ENCODE measurements at places on chromosomes 5 and 9.

GRCh38 chr9:135907006-135907430, 328 bp downstream of the CAMSAP1 start:
- DNase-seq: peak; percentile 59

DNA sequence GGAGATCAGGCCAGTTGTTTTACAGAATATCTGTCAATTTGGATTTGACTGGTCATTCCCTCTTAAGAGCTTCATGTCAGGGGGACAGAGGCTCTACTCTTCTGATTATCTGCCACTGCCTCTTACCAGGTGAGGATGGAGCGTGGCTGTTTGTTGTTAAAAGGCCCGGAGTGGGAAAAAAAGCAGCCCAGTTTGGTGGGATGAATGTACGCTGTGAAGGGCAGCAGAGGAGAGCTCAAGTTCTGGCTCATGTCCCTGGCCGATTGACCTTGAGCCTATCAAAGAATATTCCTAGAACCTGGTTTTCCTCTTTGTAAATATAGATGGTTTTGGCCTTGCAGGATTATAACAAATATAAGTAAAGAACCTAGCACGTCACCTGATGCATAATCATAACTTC, 16.3 kb upstream of the SHB start:
- DNase-seq: no peak

DNA sequence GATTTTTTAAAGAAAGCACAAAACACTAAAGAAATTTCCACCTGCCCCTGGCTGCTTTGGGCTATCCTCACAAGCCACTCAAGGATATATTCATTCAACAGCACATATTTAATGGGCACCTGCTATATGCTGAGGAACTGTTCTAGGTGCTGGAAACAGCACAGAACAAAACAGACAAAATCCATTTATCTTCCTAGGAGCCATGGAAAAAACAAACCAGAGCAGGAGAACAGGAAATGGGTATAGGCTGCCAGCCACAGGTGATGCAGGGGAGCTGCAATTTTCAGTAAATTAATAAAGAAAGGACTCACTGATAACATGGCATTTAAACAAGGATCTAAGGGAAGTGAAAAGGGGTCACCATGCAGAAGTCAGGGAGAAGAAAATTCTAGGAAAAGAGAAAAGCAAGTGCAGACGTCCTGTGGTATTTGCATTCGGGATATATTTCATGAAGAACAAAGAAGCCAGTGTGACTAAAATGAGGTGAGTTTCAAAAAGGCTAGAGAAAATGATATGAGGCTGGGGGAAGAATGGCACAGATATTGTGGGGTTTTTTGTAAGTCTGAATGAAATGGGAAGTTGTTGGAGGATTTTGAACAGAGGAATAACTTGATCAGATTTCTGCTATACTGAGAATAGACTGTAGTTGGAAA, 152.2 kb downstream of the ADAMTSL1 start:
- no peak for DNase-seq

- DNase-seq: peak; percentile 8
Measured at GRCh38 chr9:120412425-120412951, 167.5 kb downstream of the CDK5RAP2 start.

DNA sequence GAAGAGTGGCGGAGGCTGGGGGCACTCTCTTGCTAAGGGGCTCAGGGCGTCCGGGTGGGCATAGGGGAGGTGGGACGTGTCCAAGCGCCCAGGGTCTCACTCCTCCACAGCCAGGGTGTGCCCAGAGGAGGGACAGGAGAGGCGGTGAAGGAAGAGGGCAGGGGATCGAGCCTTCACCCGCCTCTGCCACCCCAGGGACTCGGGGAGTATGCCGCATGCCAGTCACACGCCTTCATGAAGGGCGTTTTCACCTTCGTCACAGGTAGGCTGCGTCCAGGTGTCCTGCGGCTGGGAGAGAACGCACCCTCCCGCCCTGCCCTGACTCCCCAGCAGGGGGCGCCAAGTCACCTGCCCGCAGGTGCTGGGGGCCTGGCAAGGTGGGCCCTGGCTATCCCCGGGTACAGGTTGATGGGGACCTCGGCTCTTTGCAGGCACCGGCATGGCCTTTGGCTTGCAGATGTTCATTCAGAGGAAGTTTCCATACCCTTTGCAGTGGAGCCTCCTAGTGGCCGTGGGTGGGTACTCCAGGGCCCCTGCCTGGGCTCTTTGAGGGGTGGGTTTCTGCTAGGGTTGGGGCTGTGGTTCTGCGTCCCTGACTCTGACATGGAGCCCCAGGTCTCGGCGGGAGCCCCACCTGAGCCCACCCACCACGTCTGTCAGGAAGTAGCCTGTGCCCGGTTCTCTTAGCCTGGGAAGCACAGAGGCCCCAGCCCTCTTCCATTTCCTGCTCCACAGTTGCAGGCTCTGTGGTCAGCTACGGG, 552 bp downstream of the TMEM141 start:
- peak; percentile 43 for DNase-seq

GRCh38 chr9:127211983-127212382, 52.6 kb upstream of the GARNL3 start:
- DNase-seq: no peak

Measured in dermis blood vessel endothelial cell (primary cell).